ENCODE measurements at places on chromosomes 2 and 18.

DNA sequence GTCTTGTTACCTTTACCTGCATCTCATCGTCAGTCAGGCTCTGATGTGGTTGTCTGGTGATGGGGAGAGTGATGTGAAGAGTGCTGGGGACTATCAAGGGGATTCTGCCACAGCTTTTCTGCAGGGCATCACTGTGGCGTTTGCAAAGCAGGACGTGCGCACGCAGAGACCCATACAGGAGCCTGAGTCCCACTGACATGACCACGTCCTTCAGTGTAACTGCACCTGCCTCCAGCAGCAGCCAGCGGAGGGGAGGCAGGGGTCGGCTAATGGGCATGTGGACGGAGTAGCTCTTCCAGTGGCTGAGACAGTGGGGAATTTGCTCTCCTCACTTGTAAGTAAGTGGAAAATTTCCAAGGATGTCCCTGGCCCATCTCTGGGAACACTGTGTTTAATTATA, 6.5 kb downstream of the ALKAL2 start:
- DNase-seq: no peak

GRCh38 chr2:219218732-219219701, at the start of gene ABCB6:
ABCB6 (minus strand) TSS chr2:219218958; CDS start chr2:219218673, 285 bp downstream.
- peak; percentile 70 for DNase-seq

- DNase-seq: no peak
These were observed 20.4 kb downstream of the GPC1 start for GRCh38 chr2:240455647-240456446.

GRCh38 chr2:193808877-193809276, 1614.1 kb upstream of the TMEFF2 start:
- no peak for DNase-seq

DNA sequence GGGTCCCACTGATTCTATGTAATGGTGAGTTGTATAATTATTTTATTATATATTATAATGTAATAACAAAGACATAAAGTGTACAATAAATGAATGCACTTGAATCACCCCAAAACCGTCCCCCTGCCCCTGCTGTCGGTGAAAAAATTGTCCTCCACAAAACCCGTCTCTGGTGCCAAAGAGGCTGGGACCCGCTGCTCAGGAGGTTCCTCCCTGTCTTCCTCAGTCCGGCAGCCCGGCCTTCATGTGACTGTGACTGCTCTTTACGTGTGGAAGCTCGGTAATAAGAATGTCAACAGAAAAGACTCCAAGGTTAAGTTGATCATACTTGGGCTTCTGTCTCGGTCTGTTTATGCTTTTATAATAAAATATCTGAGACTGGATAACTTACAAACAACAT, 32.7 kb upstream of the ADNP2 start:
- DNase-seq: no peak

Data from HCT116 (cell line).